ENCODE measurements at places on chromosomes 4 and X.

GRCh38 chr4:5446595-5447226, 261.6 kb downstream of the EVC2 start:
- no peak for DNase-seq

DNA sequence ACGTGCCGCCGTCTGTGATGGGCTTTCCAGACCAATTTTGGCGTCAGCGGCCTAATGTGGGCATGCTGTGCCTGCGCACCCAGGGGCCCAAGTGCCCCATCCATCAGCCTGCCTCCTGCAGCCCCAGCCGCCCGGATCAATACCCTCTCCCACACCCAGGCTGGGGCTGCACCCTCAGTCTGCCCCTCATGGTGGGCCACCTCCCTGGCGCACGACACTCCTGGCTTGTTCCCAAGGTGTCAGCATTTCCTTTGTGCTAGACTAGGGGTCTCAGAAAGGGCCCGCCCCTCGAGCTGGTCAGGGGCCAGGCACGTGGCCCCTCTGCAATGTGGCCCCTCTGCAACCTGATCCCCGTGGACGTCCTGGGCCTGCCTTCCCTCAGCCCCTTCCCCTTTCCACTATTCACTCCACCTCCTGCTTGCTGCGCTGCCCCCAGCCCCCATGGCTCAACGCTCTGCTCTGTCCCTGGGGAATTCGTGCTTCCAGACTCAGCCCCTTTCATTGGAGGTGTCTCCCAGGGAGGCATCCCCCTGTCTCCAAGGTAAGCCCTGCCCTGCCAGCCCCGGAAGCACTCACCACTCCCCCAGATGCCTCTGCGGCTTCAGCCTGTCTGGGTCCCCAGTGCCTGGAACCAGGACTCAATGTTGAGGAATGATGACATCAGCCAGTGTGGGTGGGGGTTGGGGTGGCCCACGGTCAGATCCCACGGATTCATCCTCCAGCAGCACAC, 130.8 kb downstream of the HMX1 start:
- no peak for DNase-seq

DNA sequence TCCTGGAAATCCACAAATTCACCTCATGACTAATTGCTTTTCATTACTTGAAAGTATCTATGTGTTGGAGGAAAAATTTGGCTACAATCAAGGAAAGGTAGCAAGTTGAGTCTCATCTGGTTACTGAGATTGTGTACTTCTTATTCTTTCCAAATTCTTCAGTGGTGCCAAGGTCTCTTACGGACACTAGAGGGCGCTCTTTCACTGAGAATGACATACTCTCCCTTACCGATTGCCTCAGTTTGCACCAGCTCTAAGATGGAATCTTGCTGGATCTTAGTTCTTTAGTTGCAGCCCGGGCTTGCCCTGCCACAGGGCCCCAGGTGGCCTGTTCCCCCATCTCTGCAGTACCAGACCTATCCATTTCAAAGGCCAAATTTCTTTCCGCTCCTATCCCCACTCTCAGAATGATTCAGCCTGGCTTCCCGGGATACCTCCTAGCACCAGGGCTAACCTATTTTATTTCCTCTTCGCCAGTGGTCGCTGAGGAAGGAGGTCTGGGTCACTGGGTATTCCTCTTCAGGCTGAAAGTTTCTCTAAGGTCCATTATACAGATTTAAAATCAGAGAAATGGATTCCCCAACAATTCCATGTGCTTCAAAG, 24.6 kb upstream of the GPR50 start:
- DNase-seq = peak; percentile 12

DNA sequence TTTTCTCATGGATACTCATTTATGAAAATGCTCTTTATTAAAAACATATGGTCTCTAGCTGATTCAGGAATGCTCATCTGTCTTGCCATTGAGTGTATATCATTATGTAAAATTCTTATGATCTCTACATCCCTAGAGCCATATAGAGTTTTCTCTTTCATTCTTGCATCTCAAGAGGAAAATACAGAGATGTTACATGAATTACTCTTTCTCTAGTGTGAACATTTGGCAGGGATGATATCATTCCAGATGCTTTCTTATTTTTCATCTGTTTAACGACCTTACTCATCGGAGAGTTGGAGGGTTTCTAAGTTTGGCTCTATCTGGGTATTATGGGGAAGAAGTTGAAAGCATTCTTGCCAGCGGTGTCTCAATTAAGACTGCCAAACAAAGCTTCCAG, 202.9 kb upstream of the SLC7A11 start:
- DNase-seq = no peak

Measured in NCI-H187 (cell line).